ENCODE measurements at places on chromosomes 2 and 18.

- no peak for DNase-seq
These were observed 11.1 kb downstream of the SLC9A2 start for GRCh38 chr2:102630458-102630857.

GRCh38 chr2:124880995-124881394 is 855.9 kb downstream of the CNTNAP5 start:
- DNase-seq = no peak

DNA sequence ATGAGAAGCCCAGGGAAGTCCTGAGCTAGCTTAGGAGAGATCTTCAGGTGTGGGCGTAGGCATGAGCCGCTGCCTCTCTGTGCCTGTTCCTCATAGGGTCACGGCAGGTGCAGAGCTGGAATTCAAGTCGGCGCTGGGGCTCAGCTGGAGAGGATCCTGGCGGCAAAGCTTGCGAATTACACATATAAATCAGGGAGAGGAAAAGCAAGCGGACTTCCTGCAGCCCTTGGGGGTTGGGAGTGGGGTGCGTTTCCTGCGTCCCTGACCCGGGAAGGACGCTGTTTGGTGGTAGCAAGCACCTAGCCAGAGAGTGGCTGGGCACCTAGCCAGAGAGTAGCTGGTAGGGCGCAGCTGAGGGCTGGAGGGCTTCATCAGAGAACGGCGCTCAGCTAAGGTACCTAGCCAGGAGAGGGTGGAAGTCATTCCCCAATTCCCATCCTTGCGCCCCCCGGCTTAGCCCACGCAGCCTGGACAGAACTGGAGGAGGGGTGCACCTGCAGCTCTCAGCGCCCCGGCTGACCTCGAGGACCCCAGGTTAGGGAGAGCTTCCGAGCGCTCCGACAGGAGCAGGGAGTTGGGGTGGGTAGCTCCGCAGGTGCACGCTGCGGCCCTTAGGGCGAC is 459 bp upstream of the EFR3B start:
- no peak for DNase-seq

GRCh38 chr2:145325485-145325884 is 805.6 kb upstream of the ZEB2 start:
- DNase-seq = no peak

DNA sequence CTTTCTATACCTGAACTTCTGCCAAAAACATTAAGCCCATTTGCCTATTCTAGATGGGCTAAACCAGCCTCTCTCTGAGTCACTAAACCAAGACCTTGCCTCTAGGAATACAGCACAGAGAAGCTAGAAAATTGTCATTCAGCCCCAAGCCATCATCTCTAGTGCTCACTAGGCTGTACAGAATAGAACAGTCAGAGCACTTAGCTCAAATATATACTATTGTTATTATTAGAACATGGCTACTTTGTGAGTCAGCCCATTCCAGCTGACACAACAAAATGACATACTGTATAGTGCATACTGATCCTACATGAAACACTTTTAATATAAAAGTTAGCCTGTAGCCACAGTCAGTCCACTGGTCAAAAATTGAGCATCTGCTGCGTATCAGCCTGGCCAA is 418.8 kb downstream of the NRXN1 start:
- no peak for DNase-seq

- DNase-seq = no peak
These were observed 82.4 kb upstream of the CAVIN2 start for GRCh38 chr2:191929288-191929687.

- no peak for DNase-seq
These were observed 16.3 kb downstream of the RDH14 start for GRCh38 chr2:18544171-18544570.

DNA sequence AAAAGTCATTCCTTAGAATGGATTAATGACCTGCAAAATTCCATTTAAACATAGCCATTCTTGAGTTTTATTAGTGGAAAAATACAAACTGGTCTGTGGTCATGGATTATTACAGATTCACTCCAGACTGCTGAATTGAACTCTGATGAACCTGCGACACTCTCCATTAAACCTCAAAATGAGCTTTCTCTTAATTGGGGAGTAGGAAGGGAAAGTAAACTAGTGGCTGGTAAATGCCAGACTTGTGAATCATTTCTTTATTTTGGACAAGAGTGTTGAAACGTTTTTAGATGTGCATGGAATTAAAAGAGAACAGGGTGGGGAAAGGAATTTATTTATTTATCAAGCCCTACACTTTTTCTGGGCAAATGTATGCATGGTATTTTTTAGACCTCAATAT is 321.2 kb upstream of the FANCL start:
- no peak for DNase-seq

DNA sequence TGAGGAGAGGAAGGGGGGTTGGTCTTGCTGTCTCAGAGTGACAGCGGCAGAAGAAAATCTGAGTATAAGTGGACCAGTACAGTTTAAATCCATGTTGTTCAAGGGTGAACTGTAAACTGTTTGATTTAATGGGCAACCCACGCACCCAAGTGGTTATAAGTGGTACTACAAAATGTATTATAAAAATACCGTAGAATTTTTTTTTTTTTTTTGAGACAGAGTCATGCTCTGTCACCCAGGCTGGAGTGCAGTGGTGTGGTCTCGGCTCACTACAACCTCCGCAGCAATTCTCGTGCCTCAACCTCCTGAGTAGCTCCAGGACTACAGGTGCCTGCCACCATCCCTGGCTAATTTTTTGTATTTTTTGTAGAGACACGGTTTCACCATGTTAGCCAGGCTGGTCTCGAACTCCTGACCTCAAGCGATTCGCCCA is 2.1 kb upstream of the CHCHD5 start:
- peak; percentile 70 for DNase-seq

DNA sequence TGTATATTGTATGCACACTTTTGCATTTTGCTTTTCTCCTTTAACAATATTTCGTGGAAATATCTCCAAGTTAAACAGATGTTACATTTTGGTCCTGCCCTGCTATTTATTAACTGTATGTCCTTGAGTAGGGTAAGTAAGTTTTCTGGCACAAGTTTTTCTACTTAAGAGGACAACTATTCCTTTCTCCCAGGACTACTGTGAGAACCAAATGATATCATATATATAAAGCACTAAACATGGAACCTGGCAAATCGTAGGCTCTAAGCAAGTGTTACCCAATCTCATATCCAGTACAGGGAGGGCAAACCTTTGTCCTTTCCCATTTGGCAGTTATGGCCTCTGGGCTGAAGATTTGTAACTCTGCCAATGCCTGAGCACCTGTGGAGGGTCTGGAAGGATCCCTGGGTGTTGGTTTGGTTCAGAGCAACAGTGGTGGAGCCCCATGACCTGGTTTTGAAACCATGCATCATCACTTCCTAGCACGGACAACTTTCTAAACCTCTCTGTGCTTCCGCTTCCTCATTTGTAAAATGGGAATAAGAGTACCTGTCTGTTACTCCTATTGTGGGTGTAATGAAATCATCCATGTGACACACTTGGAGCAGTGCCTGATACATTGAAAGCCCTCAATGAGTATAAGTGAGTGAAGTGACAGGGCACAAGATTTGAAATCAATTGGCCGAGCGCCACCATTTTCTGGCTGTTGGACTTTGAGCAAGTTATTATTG is 28.3 kb upstream of the ICOS start:
- DNase-seq = no peak

DNA sequence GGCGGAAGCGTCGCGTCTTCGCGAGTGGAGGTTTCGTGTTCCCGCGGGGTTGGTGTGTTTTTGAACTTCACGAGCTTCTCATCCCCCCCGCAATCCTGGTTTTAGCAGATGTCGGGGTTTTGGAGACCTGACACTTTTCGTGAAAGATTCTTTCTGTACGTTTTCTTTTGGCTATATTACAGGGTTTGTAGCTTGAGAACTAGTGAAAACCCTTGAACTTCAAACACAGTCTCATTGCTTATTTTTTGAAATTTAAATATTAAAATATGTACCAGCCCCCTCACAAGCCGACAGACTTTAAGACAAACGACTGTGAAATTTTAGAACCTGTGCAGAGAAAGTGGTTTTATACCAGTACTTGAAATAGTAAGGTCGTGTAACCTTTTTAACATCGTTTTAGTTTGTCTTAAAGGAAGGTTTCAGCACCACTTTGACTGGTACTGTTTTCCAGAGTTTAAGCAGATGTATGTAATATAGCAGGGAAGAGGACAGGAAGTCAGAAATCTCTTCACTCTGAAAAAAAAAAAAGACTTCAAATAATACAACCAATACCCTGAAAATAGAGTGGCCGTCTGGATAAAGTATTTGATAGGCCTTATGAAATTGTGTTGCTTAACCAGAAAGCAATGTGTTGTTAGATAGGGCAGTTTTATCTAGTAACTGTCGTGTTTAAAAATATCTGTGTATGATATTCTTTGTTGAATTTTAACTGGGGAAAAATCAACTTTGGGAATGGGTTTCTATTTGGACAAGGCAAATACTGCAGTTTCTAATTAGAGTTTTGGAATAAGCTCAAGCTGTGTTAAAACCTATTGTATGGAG is 1.4 kb downstream of the SPATS2L start:
- DNase-seq = no peak

- DNase-seq = no peak
These were observed 14.3 kb upstream of the NOL10 start for GRCh38 chr2:10704034-10704594.

DNA sequence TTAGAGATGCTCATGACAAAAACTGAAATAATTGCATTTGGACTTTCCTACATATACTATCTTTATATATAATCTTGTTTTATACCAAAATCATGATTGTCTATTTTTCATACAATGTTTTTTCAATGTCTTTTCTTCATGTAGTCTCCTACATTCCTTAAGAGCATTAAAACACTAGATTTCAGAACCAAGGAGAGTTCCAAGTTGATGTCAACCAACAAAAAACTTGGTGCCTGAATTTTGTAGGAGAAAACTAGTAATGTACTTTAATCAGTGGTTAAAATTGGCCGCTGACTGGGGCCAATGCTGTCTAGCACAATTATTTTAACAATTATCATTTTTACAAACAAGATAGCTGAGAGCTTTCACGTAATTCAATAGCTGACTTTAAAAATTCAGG is 678.8 kb downstream of the DCC start:
- no peak for DNase-seq

DNA sequence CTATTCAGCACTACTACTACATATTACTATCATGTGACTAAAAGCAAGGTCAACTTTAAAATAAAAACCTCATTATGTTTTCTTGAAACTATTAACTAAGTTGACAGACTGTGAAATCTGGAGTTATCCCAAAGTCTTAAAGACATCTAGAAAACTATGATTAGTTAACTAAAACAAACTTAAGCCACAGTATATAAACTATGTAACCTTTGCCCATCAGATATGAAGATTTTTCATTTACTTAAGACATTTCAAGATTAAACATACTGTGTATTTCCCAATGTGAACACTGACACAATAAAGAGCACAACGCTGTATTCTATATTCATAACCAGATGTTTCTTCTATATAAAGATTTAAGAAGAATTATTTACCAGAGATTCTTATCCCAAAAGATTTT is 33.5 kb upstream of the CACNB4 start:
- DNase-seq = no peak

DNA sequence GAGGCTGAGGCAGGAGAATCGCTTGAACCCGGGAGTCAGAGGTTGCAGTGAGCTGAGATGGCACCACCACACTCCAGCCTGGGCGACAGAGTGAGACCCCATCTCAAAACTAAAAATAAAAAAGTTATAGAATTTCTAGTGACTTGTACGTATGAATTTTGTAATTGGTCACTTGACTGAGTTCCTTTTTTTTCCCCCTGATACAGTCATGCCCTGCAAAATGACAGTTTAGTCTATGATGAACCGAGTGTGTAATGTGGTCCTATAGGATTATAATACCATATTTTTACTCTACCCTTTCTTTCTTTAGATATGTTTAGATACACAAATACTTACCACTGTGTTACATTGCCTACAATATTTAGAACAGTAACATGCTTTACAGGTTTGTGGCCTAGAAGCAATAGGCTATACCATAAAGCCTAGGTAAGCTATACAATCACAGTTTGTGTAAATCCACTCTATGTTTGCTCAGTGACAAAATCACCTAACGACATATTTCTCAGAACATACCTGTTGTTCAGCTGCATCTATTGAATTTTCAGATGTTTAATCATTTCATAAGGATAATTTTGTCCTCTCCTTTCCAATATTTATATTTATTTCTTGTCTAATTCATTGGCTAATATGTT is 25.4 kb downstream of the SOCS6 start:
- DNase-seq = no peak

DNA sequence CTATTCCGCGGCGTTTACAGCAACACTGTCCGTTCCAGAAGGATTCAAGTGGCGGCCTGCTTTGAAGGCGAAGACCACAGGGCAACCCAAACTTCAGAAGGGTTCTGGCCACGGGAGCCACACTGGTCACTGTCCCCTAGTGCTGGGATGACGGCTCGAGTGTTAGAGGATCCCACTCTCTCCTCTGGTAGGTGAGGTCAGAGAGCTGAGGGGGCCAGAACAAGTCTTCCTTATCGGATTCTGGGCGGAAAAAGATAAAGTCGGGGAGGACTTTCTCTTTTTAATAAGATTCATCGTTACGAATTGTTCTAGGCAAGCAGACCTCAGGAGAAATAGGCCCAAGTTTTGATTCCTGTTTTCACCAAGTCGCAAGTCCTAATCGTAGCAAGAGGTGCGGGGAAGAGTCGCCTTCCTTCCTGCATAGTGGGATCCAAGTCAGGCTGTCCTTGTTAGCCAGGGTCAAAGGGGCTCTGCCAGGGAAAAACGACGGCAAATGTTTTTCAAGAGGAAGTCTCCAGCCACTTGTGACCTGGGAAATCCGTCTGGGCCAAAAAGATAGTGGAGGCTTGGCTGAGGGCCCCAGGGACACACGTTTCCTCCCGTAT is 864 bp upstream of the MYL12A start:
- DNase-seq = no peak

DNA sequence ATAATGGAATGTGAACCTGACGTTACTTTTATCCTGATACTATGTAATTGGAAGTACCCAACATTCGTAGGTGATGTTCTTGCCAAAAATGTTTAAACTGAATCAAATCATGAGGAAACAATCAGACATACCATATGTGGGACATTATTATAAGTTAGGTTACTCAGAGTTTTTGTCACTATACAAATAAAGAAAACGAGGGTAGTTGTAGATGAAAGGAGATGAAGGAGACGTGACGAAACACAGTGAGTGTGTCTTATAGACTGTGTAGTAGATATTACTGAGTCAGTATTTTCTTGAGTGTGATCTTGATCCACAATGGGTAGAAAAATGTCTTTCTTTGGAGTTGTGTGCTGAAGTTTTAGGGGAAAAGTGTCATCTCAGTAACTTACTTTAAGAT is 176.8 kb downstream of the ZNF407 start:
- DNase-seq = no peak

- DNase-seq = no peak
These were observed 1386.5 kb downstream of the RPIA start for GRCh38 chr2:90077948-90078347.

DNA sequence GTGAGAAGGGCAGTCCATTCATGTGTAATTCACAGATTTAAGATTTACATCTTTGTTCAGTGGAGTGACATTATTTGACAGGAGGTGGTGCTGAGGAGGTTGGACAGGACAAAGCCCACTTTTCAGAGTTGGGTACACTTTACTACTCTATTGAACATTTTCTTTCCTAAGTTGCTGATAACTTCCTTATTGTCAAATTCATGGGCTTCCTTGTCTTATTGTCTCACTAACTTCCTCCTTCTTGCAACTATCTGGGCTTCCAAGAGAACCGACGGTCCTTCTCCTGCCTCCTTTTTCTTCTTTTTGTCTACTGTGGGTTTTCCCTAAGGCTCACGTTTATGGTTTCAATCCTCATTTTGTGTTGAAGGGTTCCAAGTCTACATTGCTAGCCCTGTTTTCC is 67.7 kb upstream of the DNMT3A start:
- DNase-seq = no peak

GRCh38 chr2:109609352-109610024 is 4.3 kb downstream of the SEPTIN10 start:
- DNase-seq = no peak

Measured in CD4-positive, alpha-beta T cell treated with Interleukin-15 for 4 hours (primary cell).